ENCODE measurements at places on chromosomes 3 and 15. TPM values are rescaled to one million over a fixed set of nuclear protein-coding genes. Genes with fewer than 3 reads are reported as not detected.

DNA sequence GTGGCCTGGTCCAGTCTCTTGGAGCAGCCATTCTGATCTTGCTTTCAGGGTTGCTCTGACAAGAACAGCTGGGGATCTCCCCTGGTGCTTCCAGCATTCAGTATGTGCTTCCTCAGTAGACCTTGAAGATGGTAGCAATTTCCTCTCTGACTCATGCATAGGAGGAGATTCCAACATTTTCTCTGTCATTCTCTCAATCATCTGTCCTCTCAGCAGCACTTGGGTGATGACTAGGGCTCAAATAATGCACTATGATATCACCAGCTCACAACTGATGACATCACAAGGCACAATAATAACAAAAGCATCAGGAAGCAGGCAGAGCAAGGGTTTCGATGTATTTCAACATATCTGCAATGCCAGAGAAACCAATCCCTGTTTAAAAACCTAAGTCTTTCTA is 52.7 kb downstream of the NFKBIZ start:
- DNase-seq: no peak
- no peaks in the 10 kb centered on the region for H3K4me1 ChIP-seq
- H3K36me3 ChIP-seq: no peaks in the 10 kb centered on the region
- no peak overlapping the region for H3K27ac ChIP-seq

- no peak overlapping the region for H3K27ac ChIP-seq
- H3K4me1 ChIP-seq: no peaks in the 10 kb centered on the region
- no peaks in the 10 kb centered on the region for H3K27me3 ChIP-seq
- no peak overlapping the region for H3K4me3 ChIP-seq
- no peak for DNase-seq
Measured at GRCh38 chr3:62142331-62143085, 230.8 kb downstream of the FEZF2 start.

RASL12 gene
- not detected for total RNA-seq

RYR3 gene
- total RNA-seq: 0.05 TPM

GRCh38 chr3:16300307-16300706 is 35.3 kb downstream of the OXNAD1 start:
- H3K4me3 ChIP-seq: peak overlapping the region; percentile 92
- DNase-seq: no peak
- peak overlapping the region; percentile 81 for H3K27ac ChIP-seq
- no peaks in the 10 kb centered on the region for H3K27me3 ChIP-seq
- peaks cover 88% of the 10 kb centered on the region for H3K4me1 ChIP-seq
- peaks cover 47% of the 10 kb centered on the region for H3K36me3 ChIP-seq

C2CD4A gene
- total RNA-seq: 0.17 TPM

DNA sequence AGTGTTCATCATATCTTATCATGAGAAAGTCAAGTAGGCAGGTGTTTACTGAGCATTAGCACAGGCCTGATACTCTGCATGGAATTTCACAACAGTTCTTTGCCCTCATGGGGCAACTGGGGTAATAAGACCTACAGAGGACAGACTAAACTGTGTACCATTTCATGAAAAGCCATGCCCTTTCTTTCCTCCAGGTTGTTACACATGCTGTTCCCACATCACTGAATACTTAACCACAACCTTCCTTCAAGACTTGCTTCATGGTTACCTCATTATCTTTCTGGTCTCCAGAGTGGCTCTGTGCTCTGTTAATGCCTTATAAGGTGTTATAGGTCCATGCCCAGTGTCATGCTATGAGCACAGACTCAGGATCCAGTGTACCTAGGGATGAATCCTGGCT is 28.2 kb upstream of the RSL24D1 start:
- no peak for DNase-seq
- H3K4me1 ChIP-seq: peaks cover 22% of the 10 kb centered on the region
- H3K27me3 ChIP-seq: no peaks in the 10 kb centered on the region
- H3K27ac ChIP-seq: no peak overlapping the region

GRCh38 chr3:177946936-177947335 is 589.3 kb upstream of the KCNMB2 start:
- H3K36me3 ChIP-seq: no peaks in the 10 kb centered on the region
- no peak for DNase-seq
- no peak overlapping the region for H3K27ac ChIP-seq

GRCh38 chr3:60983906-60984305 is 267.3 kb downstream of the FHIT start:
- no peak overlapping the region for H3K4me3 ChIP-seq
- no peaks in the 10 kb centered on the region for H3K36me3 ChIP-seq
- H3K27ac ChIP-seq: no peak overlapping the region
- H3K4me1 ChIP-seq: no peaks in the 10 kb centered on the region
- no peak for DNase-seq
- H3K27me3 ChIP-seq: no peaks in the 10 kb centered on the region

- no peaks in the 10 kb centered on the region for H3K4me1 ChIP-seq
Measured at GRCh38 chr3:159458982-159459381, 529.7 kb upstream of the IL12A start.

GRCh38 chr3:151155409-151156128 is 47.4 kb downstream of the GPR171 start:
- no peak for DNase-seq
- H3K4me1 ChIP-seq: no peaks in the 10 kb centered on the region
- H3K27me3 ChIP-seq: peaks cover 13% of the 10 kb centered on the region
- H3K4me3 ChIP-seq: no peak overlapping the region
- H3K36me3 ChIP-seq: no peaks in the 10 kb centered on the region

GRCh38 chr15:89329329-89330084 is 5.1 kb downstream of the POLG start:
- H3K27me3 ChIP-seq: no peaks in the 10 kb centered on the region
- H3K27ac ChIP-seq: peak overlapping the region; percentile 45
- DNase-seq: no peak
- H3K4me3 ChIP-seq: peak overlapping the region; percentile 61

DNA sequence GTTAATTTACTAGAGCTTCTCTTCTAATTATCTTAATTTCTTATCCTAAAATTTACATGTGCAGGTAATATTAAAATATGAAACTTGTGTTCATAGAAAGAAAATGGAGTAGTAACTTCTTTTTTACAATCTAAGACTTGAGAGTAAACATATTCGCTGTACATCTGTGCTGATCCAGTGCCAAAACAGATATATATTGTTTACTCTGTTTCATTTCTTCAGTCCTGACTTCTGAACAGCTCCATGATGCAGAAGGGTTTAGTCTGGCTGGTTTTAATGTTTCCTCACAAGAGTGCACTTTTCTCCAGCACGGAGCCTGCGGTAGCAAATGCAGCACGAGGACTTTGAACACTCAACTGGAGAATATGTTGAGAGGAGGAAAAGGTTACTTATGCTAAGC is 306.8 kb downstream of the EPHA3 start:
- H3K4me3 ChIP-seq: no peak overlapping the region
- H3K27me3 ChIP-seq: no peaks in the 10 kb centered on the region
- H3K36me3 ChIP-seq: no peaks in the 10 kb centered on the region
- H3K4me1 ChIP-seq: no peaks in the 10 kb centered on the region
- no peak for DNase-seq

SLC30A4 gene
- total RNA-seq: 0.94 TPM

GRCh38 chr3:11000528-11000927 is 8.0 kb downstream of the SLC6A1 start:
- no peak overlapping the region for H3K27ac ChIP-seq
- H3K4me1 ChIP-seq: no peaks in the 10 kb centered on the region
- H3K36me3 ChIP-seq: no peaks in the 10 kb centered on the region
- no peak overlapping the region for H3K4me3 ChIP-seq
- DNase-seq: no peak
- no peaks in the 10 kb centered on the region for H3K27me3 ChIP-seq

ERICH6 gene
- total RNA-seq: not detected

- no peaks in the 10 kb centered on the region for H3K4me1 ChIP-seq
- H3K27me3 ChIP-seq: no peaks in the 10 kb centered on the region
- no peak overlapping the region for H3K4me3 ChIP-seq
- H3K27ac ChIP-seq: no peak overlapping the region
Measured at GRCh38 chr3:175743733-175744400, 884.7 kb downstream of the NAALADL2 start.

SLC28A1 gene
- total RNA-seq: not detected

GRCh38 chr3:79497447-79498111 is 270.2 kb downstream of the ROBO1 start:
- H3K27me3 ChIP-seq: no peaks in the 10 kb centered on the region
- no peak overlapping the region for H3K4me3 ChIP-seq
- H3K27ac ChIP-seq: no peak overlapping the region
- DNase-seq: no peak

CTXN2 gene
- total RNA-seq: not detected

DNA sequence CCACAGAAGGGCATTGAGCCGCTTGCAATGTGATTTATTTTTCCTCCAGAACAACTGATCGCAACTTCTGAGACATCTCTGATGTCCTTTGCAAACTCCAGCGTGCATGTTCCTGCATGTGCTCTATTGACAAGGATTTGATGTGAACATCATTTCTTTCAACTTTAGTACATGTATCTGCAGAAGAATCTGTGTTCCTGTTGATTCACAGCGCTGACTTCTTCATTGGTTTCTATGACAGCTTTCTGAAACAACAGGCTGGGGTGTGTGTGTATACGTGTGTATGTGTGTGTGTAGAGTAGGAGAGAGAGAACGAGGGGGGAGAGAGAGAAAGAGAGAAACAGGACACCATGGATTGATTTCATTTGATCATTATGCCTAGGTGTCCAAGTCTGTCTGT is 56.7 kb upstream of the CMTM8 start:
- no peak overlapping the region for H3K4me3 ChIP-seq
- H3K27ac ChIP-seq: no peak overlapping the region
- no peaks in the 10 kb centered on the region for H3K27me3 ChIP-seq
- peaks cover 4% of the 10 kb centered on the region for H3K4me1 ChIP-seq

GRCh38 chr3:114498539-114499370 is 204.9 kb downstream of the TIGIT start:
- no peak overlapping the region for H3K27ac ChIP-seq
- no peaks in the 10 kb centered on the region for H3K27me3 ChIP-seq
- H3K4me3 ChIP-seq: no peak overlapping the region
- H3K36me3 ChIP-seq: no peaks in the 10 kb centered on the region
- H3K4me1 ChIP-seq: peaks cover 10% of the 10 kb centered on the region
- DNase-seq: no peak

Measured in CD4-positive, CD25-positive, alpha-beta regulatory T cell (primary cell).